Stimulated activated CD8-positive, alpha-beta memory T cell treated with anti-CD3 and anti-CD28 coated beads, Interleukin-2, amount 100 ng/mL, for 1 hour (primary cell): ENCODE measurements at places on chromosomes 5 and 9.

- DNase-seq = no peak
Measured at GRCh38 chr5:159096243-159096923, 3.3 kb downstream of the EBF1 start.

GRCh38 chr5:2175041-2175440 is 292.3 kb upstream of the IRX4 start:
- DNase-seq = no peak

- no peak for DNase-seq
Measured at GRCh38 chr5:36423578-36424307, 122.0 kb upstream of the RANBP3L start.

- no peak for DNase-seq
Measured at GRCh38 chr5:111513131-111513520, 791 bp upstream of the STARD4 start.

- DNase-seq = no peak
Measured at GRCh38 chr5:7638456-7638855, 212.5 kb downstream of the CFAP90 start.

DNA sequence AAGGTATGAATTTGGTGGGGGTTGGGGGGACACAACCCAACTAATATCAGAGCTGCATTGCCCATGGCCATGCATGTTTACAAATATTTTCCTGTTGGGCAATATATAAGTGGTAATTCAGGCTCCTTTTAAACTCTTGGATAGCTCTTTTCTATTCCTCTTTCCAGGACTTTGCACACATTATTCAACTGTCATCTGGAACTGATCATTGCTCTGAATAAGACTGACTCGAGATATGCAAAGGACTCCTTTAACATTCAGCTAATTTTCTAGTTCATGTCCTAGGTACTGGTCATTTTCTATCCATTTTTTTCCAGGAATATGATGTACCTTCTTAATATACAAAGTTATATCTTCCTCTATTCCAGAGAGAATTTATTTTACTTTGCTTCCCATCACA is 89.5 kb upstream of the STK32A start:
- no peak for DNase-seq

GRCh38 chr5:43298443-43298842 is 14.8 kb downstream of the HMGCS1 start:
- no peak for DNase-seq

DNA sequence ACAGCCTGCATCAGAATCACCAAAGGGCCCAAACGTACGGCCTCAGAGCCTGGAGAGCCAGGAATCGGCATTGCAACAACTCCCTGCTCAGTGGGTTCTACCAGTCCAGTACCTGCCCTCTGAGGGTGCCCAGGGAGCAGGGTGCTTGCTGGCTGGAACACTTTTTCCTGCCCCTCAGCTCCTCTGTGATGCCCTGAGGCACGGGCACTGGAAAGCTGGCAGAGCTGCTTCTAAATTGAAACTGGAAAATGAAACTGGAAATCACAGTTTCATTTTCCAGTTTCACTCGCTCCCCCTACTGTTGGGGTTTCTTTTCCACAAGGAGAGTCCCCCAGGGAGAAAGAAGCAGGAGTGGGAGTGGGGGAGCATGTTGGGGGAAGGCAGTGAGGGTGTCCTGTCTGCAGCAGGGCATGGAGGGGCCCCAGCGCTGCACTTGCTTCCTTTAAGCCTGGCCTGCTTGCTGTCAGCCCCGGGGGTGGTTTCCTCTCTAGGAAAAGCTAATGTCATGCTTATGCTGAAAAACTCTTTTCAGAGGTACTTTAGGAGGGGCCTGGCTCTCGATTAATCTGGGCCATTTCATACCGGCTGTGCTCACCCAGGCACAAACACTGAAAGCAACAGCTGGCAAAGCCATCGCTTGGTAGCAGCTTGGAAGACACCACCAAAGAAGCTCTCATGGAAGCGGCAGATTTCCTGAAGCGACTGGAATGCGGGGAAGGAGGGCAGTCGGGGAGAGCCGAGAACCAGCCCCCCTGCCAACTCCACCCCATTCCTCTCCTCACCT is 26.2 kb downstream of the IRF1 start:
- DNase-seq = no peak

GRCh38 chr9:76650692-76651091 is 113.5 kb upstream of the PCA3 start:
- no peak for DNase-seq

- no peak for DNase-seq
Measured at GRCh38 chr5:161765611-161766010, 80.1 kb downstream of the GABRA6 start.

DNA sequence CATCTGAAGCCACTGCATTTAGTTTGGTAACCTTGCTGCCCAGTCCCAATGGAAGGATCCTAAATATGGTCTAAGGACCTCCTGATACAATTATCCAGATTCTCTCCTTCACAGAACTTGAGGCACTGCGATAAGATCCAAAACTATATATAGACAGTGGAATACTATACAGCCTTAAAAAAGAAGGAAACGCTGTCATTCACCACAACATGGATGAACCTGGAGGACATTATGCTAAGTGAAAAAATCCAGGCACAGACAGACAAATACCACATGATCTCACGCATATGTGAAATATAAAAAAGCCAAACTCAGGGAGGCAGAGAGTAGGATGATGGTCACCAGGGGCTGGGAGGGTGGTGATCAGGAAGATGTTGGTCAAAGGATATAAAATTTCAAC is 2.8 kb upstream of the IL4 start:
- no peak for DNase-seq

DNA sequence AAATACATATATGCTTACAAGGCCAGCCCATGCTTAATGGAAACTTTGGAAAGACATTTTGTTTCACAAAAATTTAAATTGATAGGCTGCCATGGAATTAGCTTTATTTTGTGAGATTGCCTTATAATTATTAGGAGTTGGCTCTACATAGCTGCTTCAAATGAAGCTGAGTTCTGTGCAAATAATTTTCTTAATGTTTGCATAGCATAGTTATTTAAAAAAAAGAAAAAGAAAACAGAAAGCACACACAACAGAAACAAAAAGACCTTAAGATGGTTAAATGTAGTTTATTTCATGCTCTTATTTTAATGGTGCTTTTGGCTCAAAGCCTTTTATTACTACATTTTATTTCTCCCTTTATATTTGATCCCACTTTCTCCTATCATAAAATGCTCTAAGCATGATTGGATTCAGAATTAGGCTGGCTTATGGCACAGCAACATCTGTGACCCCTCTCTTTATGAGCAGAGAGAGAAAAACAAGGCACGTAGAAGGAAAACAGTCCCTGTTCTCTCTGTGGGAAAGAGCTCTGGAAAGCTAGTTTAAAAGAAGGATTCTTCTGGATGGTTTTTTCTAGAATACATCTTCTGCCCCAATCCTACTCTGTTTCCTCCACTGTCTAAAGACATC is 530.5 kb downstream of the NTRK2 start:
- no peak for DNase-seq

DNA sequence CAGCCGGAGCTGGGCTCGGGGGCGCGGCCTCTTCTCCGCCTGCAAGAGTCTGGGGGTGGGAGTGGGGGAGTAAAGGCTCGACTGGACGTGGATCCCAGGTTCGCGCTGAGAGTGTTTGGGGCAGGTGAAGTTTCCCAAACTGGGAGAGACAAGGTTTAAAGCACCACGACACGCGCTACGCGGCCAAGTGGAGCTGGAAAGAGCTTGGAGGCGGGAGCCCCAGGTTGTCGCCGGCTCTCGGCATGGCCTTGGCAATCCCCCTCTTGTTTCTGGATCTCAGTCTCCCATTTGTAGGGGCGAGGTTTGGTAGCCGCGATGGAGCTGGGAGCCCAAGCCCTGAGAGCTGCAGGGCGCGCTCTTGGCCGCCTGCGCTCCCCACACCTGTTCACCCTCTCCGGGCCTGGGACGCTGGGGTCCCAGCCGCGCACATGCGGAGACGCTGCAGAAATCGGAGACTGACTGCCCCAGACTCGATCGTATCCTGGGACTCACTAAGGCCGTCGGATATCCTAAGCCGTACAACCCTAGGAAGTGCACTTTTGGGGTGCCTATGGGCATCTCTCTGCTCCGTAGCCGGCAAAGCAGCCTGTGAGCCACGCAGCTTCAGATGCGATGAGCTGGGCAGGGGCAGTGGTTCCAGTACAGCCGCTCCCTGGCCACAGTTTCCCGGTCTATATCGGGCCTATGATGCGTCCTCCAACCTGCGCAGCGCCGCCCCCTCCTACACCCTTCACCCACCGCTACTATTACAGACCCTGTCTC is 937 bp downstream of the TMOD1 start:
- no peak for DNase-seq

- DNase-seq = no peak
Measured at GRCh38 chr5:154642499-154643245, 112.5 kb upstream of the LARP1 start.

DNA sequence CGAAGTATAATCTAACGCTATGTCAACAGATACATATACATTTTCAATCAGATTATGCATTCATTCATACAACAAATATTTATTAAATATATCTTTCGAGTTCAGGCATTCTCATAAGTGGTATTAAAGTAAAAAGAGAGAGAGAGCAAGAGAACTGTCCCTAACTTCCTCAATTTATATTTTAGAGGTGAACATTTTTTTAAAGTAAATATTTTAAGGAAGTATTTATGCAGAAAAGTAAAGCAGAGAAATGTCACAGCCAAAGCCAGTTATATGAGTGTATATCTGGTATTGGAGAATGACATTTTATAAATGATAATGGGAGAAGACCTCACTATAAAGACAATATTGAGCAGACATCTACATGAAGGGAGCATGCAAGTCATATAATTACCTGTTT is 667.3 kb upstream of the CDH9 start:
- no peak for DNase-seq

- no peak for DNase-seq
Measured at GRCh38 chr9:2180154-2180553, 165.0 kb downstream of the SMARCA2 start.

- DNase-seq = no peak
Measured at GRCh38 chr5:35903631-35904203, 34.7 kb downstream of the CAPSL start.

DNA sequence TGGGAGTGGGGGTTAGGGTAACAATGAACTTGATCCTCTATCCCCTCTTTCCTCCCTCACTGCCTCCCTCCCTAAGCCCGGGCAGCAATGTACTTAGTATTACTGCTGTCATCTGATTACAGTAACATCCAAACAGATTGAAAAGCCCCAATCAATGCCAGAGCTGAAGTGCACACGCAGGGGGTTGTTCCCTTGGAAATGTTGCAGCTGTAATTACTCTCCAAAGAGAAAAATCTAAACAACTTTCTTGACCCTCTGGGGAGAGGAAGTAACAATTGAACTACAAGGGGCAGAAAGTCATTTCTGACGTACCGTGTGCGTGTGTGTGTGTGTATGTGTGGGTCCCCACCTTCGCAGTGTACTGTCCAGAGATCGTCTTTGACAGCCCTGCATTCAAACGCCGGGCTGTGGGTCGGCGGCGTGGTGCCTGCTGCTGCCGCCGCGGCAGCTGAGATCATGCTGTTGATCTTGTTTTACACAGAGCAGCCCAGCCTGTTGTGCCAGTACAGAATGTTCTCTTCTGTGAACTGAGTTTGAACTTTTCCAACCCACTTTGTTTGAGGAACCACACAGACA is 66.0 kb upstream of the KLF9 start:
- DNase-seq = no peak

- DNase-seq = no peak
Measured at GRCh38 chr5:152606776-152607364, 201.8 kb upstream of the NMUR2 start.

DNA sequence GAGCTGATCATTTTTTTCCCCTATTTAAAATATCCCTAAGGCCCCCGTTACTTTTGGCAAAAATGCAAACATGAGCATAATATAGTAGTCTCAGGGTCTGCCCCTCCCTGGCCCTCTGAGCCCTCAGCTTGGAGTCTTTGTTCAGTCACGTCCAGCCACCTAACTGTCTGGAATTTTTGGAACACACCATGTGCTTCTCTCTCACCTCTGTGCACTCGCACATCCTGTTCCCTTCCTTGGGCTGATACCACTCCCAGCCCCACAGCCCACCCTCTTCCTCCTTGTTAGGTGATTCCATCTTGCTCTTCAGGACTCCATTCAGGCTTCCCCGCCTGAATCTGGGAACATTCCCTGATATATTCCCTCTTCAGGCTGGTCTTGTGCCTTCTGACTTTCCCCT is 16.0 kb downstream of the TDRD7 start:
- no peak for DNase-seq

- DNase-seq = no peak
Measured at GRCh38 chr5:137613554-137614265, 114.6 kb upstream of the SPOCK1 start.

DNA sequence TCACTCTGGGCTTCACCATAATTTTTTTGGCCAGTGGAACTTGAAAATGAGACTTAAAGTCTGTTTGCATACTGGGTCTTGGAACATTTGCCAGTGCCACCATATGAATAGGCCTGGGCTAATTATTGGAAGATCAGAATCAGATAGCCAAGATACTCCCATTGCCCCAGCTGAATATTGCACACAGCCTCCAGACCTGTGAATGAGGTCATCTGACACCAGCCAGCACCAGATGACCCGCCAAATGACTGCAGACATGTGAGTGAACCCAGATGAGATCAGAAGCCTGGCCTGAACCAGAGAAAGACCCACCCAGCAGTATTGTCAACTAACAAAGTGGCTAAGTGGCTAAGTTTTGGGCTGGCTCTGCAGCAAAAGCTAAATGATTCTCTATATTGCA is 220.5 kb upstream of the MPDZ start:
- DNase-seq = no peak

DNA sequence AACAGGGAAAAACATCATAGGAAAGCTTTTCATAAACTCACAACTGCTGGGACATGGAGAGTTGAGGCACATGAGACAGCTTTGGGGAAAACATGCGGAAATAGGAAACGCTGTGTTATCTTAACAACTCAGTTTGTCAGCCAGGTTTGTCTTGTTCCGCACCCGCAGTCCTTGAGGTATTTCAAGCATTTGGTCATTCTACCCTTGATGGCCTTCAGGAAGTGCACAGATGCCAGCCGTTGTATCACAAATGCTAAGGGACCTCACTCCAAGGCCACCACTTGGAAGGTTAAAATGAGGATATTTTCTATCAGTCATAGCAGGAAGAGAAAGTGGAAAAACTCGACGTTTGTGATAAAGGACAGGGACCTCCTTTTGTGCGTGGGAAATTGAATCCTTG is 83.8 kb downstream of the TRIO start:
- no peak for DNase-seq

DNA sequence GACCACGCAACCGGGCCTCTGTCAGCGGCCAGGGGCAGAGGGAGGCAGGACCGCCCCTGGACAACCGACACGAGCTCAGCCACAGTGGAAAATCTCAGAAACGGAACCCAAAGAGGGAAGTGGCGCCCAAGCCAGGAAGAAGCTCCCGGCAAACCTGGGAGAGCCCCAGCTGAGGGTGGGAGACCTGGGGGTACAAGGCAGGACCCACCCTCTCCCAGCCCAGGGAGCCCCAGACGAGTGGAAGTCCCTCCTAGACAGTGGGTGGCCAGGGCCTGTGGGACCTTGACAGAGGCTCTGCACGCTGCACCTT is 3.0 kb downstream of the SLC12A7 start:
- no peak for DNase-seq

GRCh38 chr5:14281746-14282181 is 138.6 kb downstream of the TRIO start:
- DNase-seq = no peak
